ENCODE measurements at places on chromosomes 12 and 14.

GRCh38 chr14:60195179-60195810 is 30.1 kb upstream of the DHRS7 start:
- DNase-seq: no peak

DNA sequence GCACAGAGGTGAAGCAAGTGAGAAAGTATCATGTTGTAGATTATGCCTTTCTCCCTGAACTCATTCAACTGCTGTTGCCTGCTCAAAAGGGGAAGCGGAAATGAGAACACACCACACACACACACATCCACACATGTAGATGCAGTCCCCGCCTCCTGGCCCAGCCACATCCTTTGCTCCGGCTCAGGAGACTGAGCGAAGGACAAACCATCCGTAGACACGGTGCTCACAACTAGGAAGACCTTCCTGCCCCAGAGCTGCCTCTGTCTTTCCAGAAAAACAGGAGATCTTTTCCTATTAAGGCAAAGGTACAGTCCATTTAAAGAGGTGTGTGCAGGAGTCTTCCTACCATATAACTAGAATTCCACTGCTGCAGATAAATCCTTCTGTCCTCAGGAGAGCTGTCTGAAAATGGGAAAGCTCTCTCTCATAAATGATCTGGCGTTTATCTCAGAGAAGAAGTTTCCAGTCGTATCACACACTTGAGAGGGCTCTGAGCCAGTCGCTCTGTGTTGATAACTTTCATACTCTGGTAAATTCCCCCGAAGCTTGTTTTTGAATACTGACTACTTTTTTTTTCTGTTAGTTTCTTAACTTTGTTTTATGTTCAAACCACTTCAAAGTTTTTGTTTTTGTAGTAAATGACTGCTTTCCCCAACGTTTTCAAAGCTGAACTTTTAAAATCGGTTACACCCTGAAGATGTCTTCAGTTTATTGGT is at the start of gene TESPA1:
Gene TESPA1, minus strand, starts transcription at position 105 of the 719 bp plus-strand sequence. CDS start 10,200 bp downstream, outside the sequence.
- peak; percentile 68 for DNase-seq

GRCh38 chr12:100858656-100859055 is 64.1 kb downstream of the ANO4 start:
- no peak for DNase-seq

- DNase-seq: no peak
These were observed 771.2 kb downstream of the FSCB start for GRCh38 chr14:43735932-43736331.

- DNase-seq: no peak
These were observed 908 bp upstream of the CDKL1 start for GRCh38 chr14:50397390-50398188.
